ENCODE measurements at places on chromosomes 3 and 15.
A peak's percentile ranks its signal among the peaks of the same experiment; 100 is the strongest.

GRCh38 chr15:64050281-64051092 lies 4.2 kb upstream of the DAPK2 start:
- DNase-seq, result no peak

- DNase-seq, result no peak
These were observed 266.2 kb upstream of the LYSMD4 start for GRCh38 chr15:99999282-100000070.

GRCh38 chr15:31347067-31347975 lies 20.7 kb downstream of the KLF13 start:
- no peak for DNase-seq

DNA sequence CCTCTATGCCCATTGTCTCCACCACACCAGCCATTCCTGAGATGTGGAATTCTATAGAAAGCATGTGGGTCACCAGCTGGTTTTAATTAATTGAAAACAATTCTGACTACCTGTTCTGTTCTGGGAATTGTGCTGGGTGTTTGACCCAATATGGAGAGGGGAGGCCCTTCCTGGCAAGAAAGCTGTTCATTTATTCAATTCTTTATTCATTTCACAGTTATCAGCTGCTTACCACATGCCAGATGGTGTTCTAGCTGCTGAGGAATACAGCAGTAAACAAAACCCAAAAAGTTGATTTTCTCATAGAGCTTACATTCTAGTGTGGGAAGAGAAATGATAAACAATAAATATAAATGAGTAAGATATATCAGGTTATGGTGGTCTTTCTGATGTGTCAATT lies 296.1 kb upstream of the RASGRP1 start:
- DNase-seq, result no peak

DNA sequence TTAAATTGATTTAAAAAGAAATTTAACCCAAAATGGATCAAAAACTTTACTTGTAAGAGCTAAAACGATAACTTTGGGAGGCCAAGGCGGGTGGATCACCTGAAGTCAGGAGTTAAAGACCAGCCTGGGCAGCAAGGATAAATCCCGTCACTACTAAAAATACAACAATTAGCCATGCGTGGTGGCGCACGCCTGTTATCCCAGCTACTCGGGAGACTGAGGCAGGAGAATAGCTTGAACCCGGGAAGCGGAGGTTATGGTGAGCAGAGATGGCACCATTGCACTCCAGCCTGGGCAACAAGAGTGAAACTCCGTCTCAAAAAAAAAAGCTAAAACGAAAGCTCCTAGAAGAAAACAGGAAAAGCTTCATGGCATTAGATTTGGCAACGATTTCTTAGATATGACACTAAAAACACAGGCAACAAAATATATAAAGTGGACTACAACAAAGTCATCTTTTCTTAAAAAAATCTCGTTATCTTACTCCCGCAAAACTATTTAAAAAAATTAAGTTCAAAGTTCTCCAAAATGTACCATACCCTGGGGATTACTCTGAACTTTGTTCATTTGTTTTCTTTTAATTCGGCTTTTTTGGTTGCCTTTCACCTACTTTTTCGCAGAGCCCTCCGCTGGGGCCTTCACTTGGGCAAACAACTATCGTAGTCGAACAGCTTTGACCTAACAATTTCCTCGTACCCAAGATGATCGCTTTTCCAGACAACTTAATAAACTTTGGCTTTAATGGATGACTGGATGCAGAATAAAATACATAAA lies 2.9 kb downstream of the HDDC3 start:
- no peak for DNase-seq

DNA sequence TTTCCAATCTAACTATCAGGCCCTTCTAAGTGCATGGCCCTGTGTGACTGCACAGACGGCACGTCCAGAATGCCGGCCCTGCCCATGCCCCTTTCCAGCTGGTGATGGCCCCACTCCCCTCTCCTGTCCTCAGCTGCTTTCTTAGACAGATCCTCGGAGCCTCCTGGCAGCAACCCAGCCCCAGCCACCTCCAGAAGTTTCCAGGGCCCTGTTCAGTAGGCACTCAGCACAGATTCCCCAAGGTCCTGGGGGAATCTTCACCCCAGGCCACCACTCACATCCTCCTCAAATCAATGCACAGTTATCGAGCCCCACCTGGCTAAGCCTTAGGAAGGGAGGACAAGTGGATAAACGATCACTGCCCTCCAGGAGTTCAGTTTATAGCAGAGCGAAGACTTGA lies 1.4 kb upstream of the CRABP1 start:
- DNase-seq, result no peak

GRCh38 chr3:184630861-184631471 lies 69.4 kb downstream of the EPHB3 start:
- DNase-seq, result no peak

- DNase-seq, result no peak
These were observed 66.6 kb downstream of the DUT start for GRCh38 chr15:48397841-48398240.

GRCh38 chr15:43749690-43750345 lies 3.6 kb downstream of the PDIA3 start:
- no peak for DNase-seq

- no peak for DNase-seq
These were observed 21.3 kb downstream of the LRIG1 start for GRCh38 chr3:66479532-66479947.

- no peak for DNase-seq
These were observed 90.3 kb downstream of the TMEM212 start for GRCh38 chr3:171933441-171933840.

DNA sequence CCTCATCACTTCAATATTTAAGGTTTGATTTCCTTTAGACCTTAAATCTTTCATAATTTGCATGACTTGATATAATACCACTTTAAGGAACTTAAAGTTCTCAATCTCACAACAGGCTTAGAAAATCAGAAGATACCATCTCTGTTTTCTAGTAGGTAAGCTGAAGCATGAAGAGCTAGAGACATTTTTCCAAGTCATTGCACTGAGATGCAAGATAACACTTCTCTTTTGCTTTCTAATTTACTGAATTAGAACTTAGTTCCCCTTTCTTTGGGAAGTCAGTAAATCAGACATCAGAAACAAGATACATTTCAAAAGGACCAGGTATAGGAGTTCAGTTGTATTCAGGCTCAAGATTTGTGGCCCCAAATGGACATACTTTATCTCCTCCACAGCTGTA lies 79.7 kb downstream of the DZIP3 start:
- DNase-seq, result no peak

DNA sequence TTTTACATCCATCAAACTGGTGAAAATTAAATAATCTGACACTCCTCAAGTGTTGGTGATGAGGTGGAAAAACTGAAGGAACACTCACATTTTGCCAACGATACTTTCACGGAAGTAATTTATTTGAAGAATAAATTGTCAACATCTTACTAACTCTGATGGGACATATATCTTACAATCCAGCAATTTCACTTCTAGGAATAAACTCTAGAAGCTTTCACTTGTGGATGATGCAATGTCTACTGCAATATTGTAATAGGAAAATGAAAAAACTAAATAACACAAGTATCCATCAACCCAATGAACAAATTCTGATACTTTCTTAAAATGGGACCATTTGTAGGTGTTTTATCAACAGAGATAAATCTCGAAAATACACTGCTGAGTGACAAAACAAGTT lies 16.2 kb upstream of the LIPC start:
- no peak for DNase-seq

DNA sequence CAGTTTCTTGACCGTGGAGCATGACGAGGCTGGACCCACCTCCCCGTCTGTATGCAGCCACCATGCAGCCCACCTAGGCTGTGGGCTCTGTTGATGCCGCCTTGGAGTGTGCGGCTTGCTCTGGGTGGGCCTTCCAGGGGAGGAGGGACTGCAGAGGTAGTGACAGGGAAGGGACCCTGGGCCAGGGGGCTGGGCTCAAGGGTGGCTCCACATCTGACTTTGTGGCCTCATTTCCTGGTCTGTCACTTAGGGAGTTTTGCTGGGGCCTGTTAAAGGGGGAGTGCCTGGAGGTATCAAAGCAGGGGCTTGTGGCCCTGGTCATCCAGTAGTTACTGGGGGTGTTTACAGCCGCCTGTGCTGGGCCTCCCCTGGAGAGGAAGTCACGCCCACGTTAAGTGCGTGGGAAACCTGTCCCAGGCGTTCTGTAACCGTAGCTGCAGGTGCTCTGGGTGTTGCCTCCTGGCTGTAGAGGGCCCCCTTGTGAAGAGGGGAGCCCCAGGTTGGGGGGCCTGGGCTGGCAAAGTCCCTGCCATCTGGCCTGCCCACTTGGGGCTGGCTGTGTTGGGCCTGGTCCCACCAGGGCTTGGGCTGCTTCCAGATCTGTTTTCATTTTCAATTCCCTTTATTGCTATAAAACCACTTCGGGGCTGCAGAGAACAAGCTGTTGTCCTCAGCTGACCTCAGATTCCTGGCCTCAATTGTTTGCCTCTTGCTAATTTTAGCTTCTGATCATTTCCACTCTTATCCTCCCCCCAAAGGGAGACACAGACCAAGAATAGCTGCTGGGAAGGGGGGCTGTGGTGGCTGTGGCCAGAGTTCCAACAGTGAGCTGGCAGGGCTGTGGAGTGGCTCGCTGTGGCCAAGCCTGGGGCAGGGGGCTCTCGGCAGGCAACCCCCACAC lies 26.5 kb downstream of the KLF13 start:
- no peak for DNase-seq

DNA sequence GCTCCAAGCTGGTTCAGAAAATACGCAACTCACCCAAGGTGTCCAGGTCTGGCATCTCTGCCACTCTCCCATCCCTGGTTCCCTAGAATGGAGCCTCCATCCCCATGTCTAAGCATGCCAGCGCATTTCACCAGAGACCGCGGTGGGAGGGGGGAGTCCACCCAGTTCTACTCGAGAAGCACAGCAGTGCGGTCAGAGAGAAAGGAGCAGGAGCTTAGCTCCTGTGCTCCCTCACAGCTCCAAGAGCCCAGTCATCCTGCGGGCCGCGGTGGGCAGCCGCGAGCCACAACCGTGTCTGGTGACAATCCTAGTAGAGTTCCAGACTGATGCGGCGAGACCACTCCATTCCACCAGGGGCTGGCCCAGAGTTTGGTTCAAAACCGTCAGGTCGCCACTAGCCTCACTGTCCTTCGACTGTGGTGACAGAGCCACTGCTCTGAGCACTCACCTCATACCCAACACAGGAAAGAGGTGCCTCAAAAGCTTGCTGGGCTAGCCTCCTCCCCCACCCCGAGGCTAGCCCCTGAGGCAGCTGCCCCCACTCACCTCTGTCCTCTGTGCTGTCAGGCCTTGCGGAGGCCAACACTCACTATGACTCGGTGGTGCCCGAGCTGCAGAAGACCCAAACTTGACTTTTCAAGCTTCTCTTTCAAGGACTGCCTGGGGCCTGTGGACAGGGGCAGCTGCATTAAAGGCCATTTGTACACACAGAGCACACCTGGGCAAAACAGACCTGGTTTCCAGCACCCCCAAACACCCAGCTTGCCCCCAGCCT lies 185.4 kb downstream of the XXYLT1 start:
- DNase-seq, result no peak

GRCh38 chr15:101251830-101252820 lies at the start of gene CHSY1:
CHSY1 (minus strand) TSS chr15:101252048; CDS start chr15:101251456, 592 bp downstream.
- DNase-seq, result peak; percentile 71

DNA sequence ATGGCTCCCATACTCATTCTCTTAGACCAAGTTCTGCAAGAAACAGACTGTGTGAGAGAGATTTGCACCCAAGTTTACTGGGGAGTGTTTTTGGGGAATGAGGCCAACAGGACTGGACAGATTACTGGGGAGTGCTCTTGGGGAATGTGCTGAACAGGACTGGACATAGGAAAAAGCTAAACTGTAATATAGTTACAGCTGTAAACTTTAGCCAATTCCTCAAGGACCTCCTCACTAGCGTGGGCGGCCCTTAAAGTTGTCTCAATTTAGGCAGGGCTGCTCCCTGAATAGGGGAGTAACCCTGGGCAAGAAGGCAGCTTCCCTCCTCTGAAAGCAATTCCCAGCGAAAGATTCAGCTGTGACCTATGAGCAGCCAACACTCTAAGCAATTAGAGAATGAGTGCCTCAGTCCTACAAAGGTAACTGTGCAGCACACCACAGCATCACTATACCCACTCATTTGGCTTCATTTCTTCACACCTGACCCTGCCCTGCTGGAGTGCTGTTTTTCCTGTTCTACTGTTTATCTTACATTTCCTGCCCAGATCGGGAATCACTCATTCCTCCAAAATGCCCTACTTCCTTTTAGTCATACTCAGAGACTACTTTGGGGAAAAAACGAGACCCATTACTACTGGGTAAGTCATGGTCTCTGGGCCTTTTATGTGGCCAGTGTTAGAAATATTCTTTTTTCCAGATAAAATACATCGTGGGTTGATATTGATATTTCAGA lies 41.3 kb upstream of the TRIM42 start:
- no peak for DNase-seq
